ENCODE measurements at places on chromosomes 2 and 18.

DNA sequence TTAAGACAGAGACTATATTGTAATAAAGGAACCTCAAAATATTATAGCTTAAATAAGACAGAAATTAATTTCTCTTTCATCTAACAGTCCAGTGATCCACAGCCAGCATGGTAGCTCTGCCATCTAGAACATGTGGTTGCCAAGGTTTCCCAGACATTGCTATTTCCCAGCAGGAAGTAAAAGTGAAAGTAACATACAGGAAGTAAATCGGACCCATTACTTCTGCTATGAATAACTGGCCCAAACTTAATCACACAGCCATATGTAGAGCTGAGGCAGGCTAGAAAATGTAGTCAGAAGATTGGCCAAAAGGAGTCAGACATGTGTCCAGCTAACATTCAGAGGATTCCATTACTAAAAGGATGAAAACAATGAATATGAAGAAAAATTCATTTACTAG lies 71.0 kb downstream of the NOL4 start:
- DNase-seq = no peak

GRCh38 chr18:8825273-8825672 lies 119.9 kb downstream of the MTCL1 start:
- no peak for DNase-seq

- no peak for DNase-seq
Measured at GRCh38 chr18:13658436-13659204, 67.7 kb downstream of the FAM210A start.

DNA sequence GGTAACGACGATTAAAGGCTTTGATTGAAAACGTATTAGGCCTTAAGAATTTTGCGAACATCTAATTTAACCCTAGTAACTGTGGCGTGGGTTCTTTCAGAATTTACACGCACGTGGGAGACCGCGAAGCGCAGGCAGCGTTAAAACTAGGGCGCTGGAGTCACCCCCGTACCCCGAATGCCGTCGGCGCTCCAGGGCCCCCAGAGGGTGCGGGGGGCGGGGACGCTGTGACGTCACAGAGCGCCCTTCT lies 673 bp upstream of the SMCHD1 start:
- DNase-seq = no peak

GRCh38 chr18:33184958-33185357 lies 255.6 kb downstream of the CCDC178 start:
- DNase-seq = no peak

All from PC-9 (cell line).